Activated T-cell treated with anti-CD3 and anti-CD28 coated beads, Interleukin-2, amount 50 U/mL, for 48 hours (primary cell): ENCODE measurements at places on chromosomes 7 and 10.

DNA sequence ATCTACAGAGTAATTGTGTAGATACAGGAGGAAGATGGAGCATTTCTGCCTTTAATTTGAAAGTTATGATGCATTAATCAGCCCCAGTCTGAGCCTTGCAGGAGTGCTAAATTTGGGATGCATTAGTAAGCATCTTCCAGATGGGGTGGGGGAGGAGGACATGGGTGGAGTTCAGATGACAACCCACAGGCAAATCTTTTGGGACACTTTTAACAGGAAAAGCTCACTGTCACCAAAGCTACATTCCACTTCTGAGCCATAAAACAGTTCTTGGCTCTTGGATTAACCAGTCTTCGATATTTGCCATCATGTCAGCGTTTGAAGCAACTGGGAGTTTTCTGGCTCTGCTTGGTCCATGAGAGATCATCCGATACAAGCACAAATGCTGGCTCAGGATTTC, 121.1 kb downstream of the CXCL12 start:
- DNase-seq: no peak

DNA sequence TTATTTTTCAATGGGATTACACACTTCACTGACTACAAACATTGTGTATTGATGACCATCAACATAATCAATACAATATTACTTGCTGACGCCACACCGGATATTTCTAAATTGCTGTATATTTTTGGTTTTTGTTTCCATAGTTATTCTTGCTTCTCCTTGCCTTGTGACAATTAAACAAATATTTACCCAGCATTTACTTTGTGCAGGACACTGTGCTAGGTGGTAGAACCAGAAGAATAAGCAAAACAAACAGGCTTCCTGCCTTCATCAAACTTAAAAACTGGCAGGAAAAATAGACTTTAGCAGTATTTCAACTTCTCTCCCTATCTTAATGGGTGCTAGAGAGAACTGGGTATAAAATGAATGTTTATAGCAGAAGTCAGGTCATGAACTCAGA, 50.6 kb downstream of the ZNF277 start:
- no peak for DNase-seq

DNA sequence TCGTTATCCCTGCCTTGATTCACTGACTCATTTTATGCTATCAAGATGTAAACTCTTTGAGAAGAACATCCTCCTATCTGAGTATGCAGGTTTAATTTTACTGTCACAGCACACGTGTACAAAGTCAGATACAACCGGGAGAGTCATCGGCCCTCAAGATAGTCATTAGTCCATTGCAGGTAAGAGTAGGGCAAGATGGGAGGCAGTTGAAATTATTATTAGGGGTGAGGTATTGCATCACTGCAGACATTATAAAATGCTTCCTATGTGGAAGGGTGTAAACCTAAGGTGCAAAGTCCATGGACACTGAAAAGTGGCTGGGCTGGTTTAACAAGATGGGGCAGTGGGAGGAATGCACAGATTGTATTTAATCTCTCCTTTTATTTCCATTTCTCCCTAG, 113.7 kb downstream of the ARL4A start:
- DNase-seq: no peak

- DNase-seq: no peak
Observed at GRCh38 chr7:2225336-2225735, 7.4 kb downstream of the MAD1L1 start.

GRCh38 chr10:107443813-107444212, 279.3 kb upstream of the SORCS1 start:
- no peak for DNase-seq
